HFFc6 (cell line): ENCODE measurements at places on chromosomes 11 and 22. TPM values are rescaled to one million over a fixed set of nuclear protein-coding genes. Genes with fewer than 3 reads are reported as not detected.
A peak's percentile ranks its signal among the peaks of the same experiment; 100 is the strongest.

- H3K27ac ChIP-seq, result no peak overlapping the region
- H3K4me3 ChIP-seq, result no peak overlapping the region
- peaks cover 15% of the 10 kb centered on the region for H3K4me1 ChIP-seq
- peaks cover 28% of the 10 kb centered on the region for H3K27me3 ChIP-seq
- no peaks in the 10 kb centered on the region for H3K36me3 ChIP-seq
Observed at GRCh38 chr22:22084089-22084711, 101.6 kb upstream of the TOP3B start.

GRCh38 chr11:78659326-78660270, 84.9 kb upstream of the NARS2 start:
- H3K4me3 ChIP-seq, result no peak overlapping the region
- no peak for DNase-seq
- H3K27me3 ChIP-seq, result peaks cover 3% of the 10 kb centered on the region; the same call in 1 of the 2 replicates
- peaks cover 21% of the 10 kb centered on the region for H3K4me1 ChIP-seq
- H3K36me3 ChIP-seq, result peaks cover 26% of the 10 kb centered on the region
- H3K27ac ChIP-seq, result no peak overlapping the region

GRCh38 chr11:6646071-6646470, 9.5 kb downstream of the DCHS1 start:
- H3K4me1 ChIP-seq, result no peaks in the 10 kb centered on the region
- H3K4me3 ChIP-seq, result no peak overlapping the region
- H3K36me3 ChIP-seq, result no peaks in the 10 kb centered on the region
- H3K27me3 ChIP-seq, result peaks cover 2% of the 10 kb centered on the region; the same call in 1 of the 2 replicates
- peak; percentile 65 for DNase-seq
- no peak overlapping the region for H3K27ac ChIP-seq

GRCh38 chr11:110159476-110159875, 66.3 kb downstream of the ZC3H12C start:
- DNase-seq, result no peak
- no peaks in the 10 kb centered on the region for H3K27me3 ChIP-seq
- H3K4me3 ChIP-seq, result no peak overlapping the region
- no peak overlapping the region for H3K27ac ChIP-seq
- H3K4me1 ChIP-seq, result peaks cover 5% of the 10 kb centered on the region; the same call in 1 of the 2 replicates

DNA sequence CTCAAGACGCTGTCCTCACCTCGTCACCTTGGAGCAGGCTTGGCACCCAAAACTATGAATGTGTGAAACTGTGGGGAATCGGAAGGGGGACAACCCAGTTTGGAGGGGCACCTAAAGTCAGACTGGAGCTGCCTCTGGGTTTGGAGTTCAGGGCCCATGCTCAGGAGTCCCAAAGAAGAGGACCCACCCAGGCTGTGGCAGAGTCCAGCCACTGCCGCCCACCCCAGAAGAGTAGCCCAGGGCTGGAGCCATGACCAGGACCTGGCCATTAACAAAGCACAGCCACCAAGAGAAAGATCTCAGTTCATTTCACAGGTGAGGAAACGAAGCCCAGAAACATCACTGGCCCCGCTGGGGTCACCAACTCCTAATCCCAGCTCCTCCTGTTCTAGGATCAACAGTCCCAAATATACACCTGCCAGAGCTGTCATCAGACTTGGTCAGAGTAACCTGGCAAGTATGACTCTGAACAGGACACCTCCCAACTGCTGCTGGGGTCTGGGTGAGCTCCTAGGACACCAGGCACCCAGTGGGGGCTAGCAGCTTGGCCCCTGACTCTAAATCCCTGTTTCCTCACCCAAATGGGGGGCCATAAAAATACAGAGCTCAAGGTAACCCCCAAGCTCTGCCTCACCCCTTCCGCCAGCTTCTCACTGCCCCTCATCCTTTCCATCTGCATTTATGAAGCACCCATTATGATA, 2.7 kb downstream of the RAB3IL1 start:
- H3K27me3 ChIP-seq, result peaks cover 3% of the 10 kb centered on the region; the same call in 1 of the 2 replicates
- no peak overlapping the region for H3K4me3 ChIP-seq
- no peak for DNase-seq
- no peak overlapping the region for H3K27ac ChIP-seq

- H3K4me1 ChIP-seq, result peaks cover 24% of the 10 kb centered on the region
- peaks cover 24% of the 10 kb centered on the region for H3K36me3 ChIP-seq
- H3K27me3 ChIP-seq, result peaks cover 13% of the 10 kb centered on the region
Observed at GRCh38 chr11:57336111-57336666, 497 bp upstream of the SSRP1 start.

The MUC2 gene
- not detected in 3 replicates for total RNA-seq

- H3K27ac ChIP-seq, result no peak overlapping the region
- no peak for DNase-seq
- H3K27me3 ChIP-seq, result peaks cover 7% of the 10 kb centered on the region
- H3K4me3 ChIP-seq, result no peak overlapping the region
Observed at GRCh38 chr11:125360066-125360465, 136.0 kb downstream of the FEZ1 start.

DNA sequence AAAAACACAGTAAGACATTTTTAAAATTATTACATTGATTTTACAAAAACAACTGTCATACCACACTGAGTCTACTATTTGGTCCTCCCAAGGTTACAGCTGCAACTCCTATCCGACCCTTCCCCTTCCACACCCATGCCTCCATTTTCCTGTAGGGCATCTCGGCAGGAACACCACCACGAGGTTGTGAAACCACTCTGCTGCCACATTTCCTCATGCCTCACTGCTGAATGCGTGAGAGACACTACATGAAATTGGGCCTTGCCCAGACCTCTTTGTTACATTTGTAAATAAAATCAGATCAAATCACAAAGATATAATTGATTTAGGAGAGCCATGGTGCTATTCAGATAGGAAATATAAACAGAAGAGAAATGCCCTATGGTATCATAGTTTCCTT, 2.0 kb downstream of the ARHGAP32 start:
- H3K27me3 ChIP-seq, result no peaks in the 10 kb centered on the region
- DNase-seq, result no peak
- no peak overlapping the region for H3K4me3 ChIP-seq
- H3K36me3 ChIP-seq, result peaks cover 5% of the 10 kb centered on the region
- no peaks in the 10 kb centered on the region for H3K4me1 ChIP-seq

DNA sequence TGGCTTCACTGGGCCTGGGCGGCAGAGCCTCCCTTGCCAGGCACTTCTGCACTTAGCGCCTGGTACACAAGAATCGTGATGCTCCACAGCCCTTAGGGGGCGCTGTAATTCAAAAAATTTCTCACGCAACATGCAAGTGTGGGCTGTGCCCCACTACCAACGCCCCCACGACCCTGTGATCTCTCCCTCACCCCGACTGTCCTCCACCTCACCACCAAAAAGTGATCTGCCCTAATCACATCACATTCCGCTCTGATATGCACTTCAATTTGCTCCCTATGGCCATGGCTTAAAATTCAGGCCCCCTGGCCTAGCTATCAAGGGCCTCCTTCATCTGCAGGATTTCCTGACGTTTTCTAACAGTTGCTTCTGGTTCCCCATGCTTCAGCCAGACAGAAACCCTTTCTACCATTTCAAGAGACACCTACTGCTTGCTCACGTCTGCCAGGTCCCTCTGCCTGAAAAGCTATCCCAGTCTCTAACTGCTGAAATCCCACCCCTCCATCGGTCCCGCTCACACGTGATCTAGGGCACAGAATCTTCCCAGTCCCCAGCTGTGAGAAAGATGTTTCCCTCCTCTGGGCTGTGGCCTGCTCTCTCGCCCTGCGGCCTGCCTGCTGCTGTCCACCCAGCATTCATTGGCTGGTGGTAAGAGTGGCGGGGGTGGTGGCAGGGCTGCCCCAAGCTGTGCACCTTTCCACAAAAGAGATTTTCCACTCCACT, 27.9 kb upstream of the LRRC32 start:
- H3K27ac ChIP-seq, result no peak overlapping the region
- no peak for DNase-seq
- no peaks in the 10 kb centered on the region for H3K36me3 ChIP-seq

GRCh38 chr11:33057284-33057683, 17.9 kb downstream of the TCP11L1 start:
- H3K4me1 ChIP-seq, result peaks cover 60% of the 10 kb centered on the region
- no peak for DNase-seq
- 0 out of 2 replicates have a peak overlapping the region, but pooled peaks have one; percentile 2 for H3K27ac ChIP-seq
- peaks cover 3% of the 10 kb centered on the region for H3K27me3 ChIP-seq
- H3K4me3 ChIP-seq, result no peak overlapping the region

The CCDC81 gene
- total RNA-seq, result 3.9 to 10.6 TPM (median 7.5 TPM) in 3 replicates

GRCh38 chr22:46309526-46310085, 12.9 kb downstream of the GTSE1 start:
- peaks cover 7% of the 10 kb centered on the region; the same call in 1 of the 2 replicates for H3K36me3 ChIP-seq
- no peak overlapping the region for H3K27ac ChIP-seq
- peaks cover 12% of the 10 kb centered on the region for H3K4me1 ChIP-seq
- DNase-seq, result no peak

The APLNR gene
- total RNA-seq, result 0.07 TPM in 1 of 3 replicates, not detected in the others

- peaks cover 35% of the 10 kb centered on the region for H3K36me3 ChIP-seq
- H3K4me3 ChIP-seq, result peak overlapping the region; percentile 45; the same call in 1 of the 2 replicates
- H3K4me1 ChIP-seq, result peaks cover 56% of the 10 kb centered on the region
- no peaks in the 10 kb centered on the region; the same call in 1 of the 2 replicates for H3K27me3 ChIP-seq
- DNase-seq, result peak; percentile 45
- peak overlapping the region; percentile 80 for H3K27ac ChIP-seq
Observed at GRCh38 chr11:122808478-122808869, 29.8 kb upstream of the CRTAM start.

GRCh38 chr22:38218661-38219622, 17.1 kb downstream of the MAFF start:
- H3K27me3 ChIP-seq, result peaks cover 31% of the 10 kb centered on the region
- H3K36me3 ChIP-seq, result peaks cover 23% of the 10 kb centered on the region
- H3K4me3 ChIP-seq, result peak overlapping the region; percentile 58
- H3K27ac ChIP-seq, result peak overlapping the region; percentile 95
- H3K4me1 ChIP-seq, result peaks cover 54% of the 10 kb centered on the region
- DNase-seq, result peak; percentile 84

DNA sequence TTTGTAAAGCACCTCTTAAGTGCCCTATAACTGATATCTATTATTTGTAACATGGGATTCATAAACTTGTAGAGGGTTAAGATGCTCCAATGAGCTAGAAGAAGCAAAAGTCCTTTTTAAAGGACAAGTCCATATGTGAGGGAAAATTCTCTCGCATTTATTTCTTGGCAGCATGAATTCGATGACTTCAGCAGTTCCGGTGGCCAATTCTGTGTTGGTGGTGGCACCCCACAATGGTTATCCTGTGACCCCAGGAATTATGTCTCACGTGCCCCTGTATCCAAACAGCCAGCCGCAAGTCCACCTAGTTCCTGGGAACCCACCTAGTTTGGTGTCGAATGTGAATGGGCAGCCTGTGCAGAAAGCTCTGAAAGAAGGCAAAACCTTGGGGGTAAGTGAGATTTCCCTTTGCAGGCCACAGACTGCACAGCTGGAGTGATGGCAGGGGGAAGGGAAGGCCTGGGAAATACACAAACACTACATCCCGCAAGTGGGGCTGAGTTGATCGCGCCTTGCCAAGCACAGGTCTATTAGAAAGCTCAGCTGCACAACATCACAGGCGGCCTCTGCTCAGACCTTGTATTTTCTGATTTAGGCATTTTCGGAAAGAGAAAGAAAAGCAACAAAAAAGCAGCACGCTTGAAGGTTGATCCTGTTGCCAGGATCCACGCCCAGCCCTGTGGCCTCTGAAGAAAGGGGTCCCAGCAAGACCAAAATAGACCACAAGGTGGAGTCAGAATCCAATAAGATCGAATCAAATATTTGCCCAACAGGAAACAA, 1.5 kb downstream of the MS4A8 start:
- no peaks in the 10 kb centered on the region for H3K4me1 ChIP-seq
- no peak overlapping the region for H3K4me3 ChIP-seq

DNA sequence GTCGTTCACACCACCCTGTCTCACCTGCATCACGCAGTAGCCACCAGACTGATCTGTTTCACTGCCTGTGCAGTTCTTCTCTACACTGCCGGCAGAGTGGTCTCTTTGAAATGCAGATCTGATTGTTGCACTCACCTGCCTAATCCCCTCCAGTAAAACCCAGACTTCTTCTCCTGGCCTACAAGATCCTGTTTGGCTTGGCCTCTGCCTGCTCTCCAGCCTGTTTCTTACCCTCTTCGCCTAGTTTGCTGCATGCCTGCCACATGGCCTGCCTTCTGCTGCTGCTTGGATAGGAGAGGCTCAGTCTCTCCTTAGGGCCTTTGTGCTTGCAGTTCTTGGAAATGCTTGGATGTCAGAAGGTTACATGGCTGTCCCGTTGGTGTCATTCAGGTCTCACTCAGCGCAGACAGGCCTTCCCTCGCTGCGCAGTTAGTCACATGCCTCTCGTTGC, 42.0 kb downstream of the PACS1 start:
- peaks cover 89% of the 10 kb centered on the region for H3K4me1 ChIP-seq
- H3K36me3 ChIP-seq, result peaks cover 23% of the 10 kb centered on the region
- peak overlapping the region; percentile 91 for H3K27ac ChIP-seq

DNA sequence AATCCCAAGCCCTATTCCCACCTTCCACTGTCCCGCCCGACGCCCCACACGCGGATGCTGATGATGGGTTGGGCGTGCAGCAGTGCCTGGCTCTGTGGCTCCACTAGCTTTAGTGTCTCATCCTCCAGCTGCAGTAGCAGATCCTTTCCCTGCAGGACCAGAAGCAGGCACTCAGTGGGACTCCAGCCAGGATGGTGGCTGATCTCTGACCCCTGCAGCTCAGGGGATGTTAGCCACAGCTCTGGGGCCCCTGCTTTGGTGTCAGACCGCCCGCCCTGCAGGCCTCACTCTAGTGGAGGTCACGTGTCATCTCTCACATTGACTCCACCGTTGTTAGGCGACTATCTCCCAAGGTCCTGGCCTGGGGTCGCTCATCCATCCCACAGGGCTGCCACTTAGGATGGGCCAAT, 11.8 kb downstream of the SMPD1 start:
- peaks cover 8% of the 10 kb centered on the region; the same call in 1 of the 2 replicates for H3K36me3 ChIP-seq
- H3K4me3 ChIP-seq, result no peak overlapping the region
- DNase-seq, result no peak
- no peaks in the 10 kb centered on the region; the same call in 1 of the 2 replicates for H3K27me3 ChIP-seq
- peaks cover 32% of the 10 kb centered on the region for H3K4me1 ChIP-seq

DNA sequence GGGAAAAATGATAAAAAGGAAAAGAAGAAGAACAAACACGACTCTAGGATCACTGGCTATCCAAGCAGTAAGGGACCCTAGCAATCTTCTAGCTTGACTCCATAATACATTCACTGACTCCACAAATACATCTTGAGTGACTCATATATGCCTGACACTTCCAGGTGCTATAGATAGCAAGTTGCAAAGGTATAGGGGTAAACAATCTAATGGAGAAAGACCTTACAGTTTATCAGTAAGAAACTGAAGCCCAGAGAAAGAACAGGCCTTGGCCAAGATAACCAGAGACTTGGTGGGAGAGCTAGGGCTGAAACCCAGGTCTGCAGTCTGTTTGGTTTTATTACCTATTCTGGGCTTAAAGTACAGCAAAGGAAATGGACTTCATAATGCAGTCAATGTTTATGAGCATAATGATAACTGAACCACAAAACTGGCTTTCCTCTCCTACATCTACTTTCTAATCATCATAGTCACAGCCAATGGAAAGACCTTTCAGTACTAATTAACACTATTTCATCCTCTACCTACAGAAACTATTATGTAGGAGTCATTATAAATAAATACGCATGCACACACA, 19.7 kb upstream of the SLC5A1 start:
- no peaks in the 10 kb centered on the region for H3K36me3 ChIP-seq
- DNase-seq, result no peak
- H3K4me3 ChIP-seq, result no peak overlapping the region
- H3K27ac ChIP-seq, result no peak overlapping the region

The PAMR1 gene
- total RNA-seq, result 149 to 194 TPM (median 151 TPM) in 3 replicates
